ENCODE measurements at places on chromosomes 3 and 15. TPM values are rescaled to one million over a fixed set of nuclear protein-coding genes. Genes with fewer than 3 reads are reported as not detected.

DNA sequence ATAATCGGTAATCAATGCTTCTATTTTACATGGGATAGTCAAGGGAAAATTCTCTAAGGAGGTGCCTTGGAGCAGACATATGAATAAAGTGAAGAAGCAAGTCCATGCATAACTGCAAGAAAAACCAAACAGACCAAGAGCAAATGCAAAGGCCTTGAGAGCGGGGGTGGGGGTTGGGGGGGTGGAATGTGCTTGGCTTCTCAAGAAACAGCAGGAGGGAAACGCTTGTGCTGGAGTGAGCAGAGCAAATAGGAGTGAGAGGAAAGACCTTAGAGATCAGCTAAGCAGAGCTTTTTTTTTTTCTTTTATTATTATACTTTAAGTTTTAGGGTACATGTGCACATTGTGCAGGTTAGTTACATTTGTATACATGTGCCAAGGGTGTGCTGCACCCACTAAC, 260.8 kb downstream of the ARPP21 start:
- H3K4me3 ChIP-seq: no peak overlapping the region
- no peaks in the 10 kb centered on the region for H3K4me1 ChIP-seq
- no peak for DNase-seq
- H3K36me3 ChIP-seq: no peaks in the 10 kb centered on the region
- H3K27ac ChIP-seq: no peak overlapping the region

DNA sequence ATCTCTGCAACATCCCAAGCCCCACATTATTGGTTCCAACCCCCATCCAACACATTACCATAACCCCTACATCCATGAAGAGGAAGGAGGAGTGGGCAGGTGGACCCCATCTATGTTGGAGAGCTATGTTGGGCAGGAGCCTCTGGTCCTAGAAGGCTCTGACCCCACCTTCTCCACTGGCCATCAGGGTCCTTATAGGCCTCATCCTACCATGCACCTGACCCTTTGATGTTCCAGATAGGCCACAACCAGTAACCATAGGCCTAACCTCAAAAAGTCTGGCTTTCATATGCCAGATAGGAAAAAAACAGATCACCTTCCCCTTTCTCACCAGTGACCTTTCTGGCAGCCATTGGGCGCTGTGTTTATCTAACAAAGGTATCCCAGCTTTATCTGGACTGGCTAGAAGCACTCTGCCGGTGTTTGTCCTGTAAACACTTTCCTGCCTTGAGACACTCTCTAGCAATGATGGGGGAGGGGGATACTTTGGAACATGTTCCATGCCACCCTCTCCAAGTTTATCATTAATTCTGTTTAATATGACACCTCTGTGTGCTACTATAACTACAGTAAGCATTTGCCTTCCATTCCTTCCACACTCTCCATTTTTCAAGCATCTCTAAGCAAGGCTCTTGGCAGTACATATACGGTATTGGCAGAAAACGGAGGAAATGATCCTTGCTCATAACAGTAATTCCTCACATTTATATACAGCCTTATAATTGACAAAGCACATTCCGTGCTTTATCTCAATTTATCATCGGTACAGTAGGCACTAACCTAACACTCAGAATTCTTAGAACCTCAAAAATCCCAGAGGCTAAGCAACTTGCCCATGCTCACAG, 377.1 kb downstream of the VPS13C start:
- no peaks in the 10 kb centered on the region for H3K36me3 ChIP-seq
- no peak for DNase-seq
- no peak overlapping the region for H3K27ac ChIP-seq
- no peak overlapping the region for H3K4me3 ChIP-seq
- peaks cover 11% of the 10 kb centered on the region for H3K4me1 ChIP-seq
- no peaks in the 10 kb centered on the region for H3K27me3 ChIP-seq

SCN11A gene
- total RNA-seq: 0.81 TPM

DNA sequence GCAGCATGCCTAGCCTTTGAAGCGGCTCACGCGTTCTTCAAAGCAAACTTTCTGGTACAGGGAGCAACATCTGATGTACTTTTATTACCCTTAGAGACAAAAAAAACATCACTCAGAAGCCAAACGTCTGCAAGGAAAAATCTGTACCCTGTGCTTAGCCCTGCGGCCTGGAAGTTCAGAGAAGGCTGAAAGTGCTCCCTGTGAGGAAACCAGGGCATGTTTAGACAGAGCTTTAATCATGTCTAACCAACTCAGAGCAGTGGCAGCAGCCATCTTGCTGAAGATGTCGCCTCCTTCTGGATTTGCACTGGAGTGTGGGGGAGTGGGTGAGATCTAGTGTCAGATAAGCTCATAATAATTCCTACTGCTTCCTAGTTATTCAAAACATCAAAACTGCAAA, 170.4 kb downstream of the P3H2 start:
- no peak overlapping the region for H3K27ac ChIP-seq
- DNase-seq: peak; percentile 16
- H3K4me1 ChIP-seq: no peaks in the 10 kb centered on the region
- H3K4me3 ChIP-seq: no peak overlapping the region

OR5K2 gene
- not detected for total RNA-seq

GRCh38 chr3:29318251-29318650, 37.4 kb downstream of the RBMS3 start:
- H3K27ac ChIP-seq: no peak overlapping the region

DNA sequence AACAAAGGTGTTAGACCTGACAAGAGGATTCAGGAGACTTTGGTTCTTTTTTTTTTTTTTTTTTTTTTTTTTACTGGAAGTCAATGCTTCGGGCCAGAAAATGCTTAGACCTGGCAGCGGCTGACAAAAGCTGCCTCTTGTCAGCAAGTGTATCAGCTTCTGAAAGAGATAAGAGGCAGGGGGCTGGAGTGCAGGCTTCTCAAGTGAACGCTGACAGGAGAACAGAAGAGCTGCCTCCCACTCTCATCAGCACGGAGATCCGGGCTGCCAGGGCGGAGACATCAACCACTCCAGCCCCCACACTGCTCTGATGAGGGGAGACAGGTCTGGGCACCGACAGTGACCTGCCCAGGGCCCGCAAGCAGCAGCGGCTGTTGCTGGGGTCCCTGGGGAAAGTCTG, 9.4 kb upstream of the SCN5A start:
- DNase-seq: peak; percentile 51
- H3K4me3 ChIP-seq: no peak overlapping the region
- H3K4me1 ChIP-seq: peaks cover 13% of the 10 kb centered on the region
- no peaks in the 10 kb centered on the region for H3K36me3 ChIP-seq

GRCh38 chr3:36911990-36912804, 32.7 kb downstream of the TRANK1 start:
- H3K27ac ChIP-seq: no peak overlapping the region
- no peak overlapping the region for H3K4me3 ChIP-seq
- no peaks in the 10 kb centered on the region for H3K4me1 ChIP-seq
- H3K36me3 ChIP-seq: no peaks in the 10 kb centered on the region
- no peaks in the 10 kb centered on the region for H3K27me3 ChIP-seq

DNA sequence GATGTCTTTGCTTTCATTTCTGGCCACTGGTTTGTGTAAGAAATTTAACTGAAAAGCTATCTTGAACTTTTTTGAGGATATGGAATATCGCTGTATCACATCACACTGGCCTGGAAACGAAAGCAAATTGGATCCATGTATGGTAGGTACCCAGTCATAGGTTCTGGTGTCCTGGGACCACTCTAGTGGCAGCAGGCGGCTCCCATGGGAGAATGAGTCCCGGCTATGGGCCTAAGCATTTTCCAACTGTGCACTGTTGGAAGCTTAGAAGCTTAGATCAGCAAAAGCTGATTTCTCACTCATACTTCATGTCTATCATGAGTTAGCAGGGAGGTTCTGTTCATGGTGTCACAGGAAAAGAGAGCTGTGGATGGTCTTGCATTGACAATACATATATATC, 323.2 kb downstream of the PLCL2 start:
- no peaks in the 10 kb centered on the region for H3K27me3 ChIP-seq
- H3K4me3 ChIP-seq: no peak overlapping the region
- H3K27ac ChIP-seq: no peak overlapping the region
- H3K4me1 ChIP-seq: no peaks in the 10 kb centered on the region

DNA sequence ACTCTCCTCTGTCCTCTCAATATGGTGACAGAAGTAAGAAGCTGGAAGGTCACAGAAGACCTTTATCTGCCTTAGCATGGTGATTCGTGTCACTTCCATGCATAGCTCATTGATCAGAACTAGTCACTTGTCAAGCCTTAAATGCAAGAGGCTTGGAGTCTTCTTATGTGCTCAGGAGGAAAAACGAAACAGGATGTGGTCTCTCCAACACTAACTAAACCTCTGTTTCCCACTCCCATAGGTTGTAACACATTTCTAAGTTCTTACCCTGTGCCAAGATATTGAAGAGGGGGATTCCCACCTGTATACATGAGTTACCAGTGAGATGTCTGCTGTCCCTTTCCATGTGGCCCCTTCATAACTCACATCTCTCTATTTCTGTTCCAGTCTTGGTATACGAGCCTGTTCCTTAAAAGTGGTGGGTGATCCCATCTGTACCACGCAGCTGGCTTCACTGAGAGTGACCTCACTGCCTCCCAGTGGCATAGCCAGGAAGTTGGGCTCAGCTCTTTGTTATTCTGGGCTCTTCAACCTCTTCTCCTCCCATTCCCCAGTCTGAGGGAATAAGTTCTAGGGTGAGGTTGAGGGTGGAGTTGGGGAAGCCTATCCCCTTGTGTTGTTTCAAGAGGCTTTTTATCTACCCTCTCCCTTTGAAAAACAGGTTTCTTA, 203.2 kb upstream of the PPP2R3A start:
- peak; percentile 33 for DNase-seq
- H3K36me3 ChIP-seq: no peaks in the 10 kb centered on the region
- no peak overlapping the region for H3K4me3 ChIP-seq
- no peak overlapping the region for H3K27ac ChIP-seq
- peaks cover 14% of the 10 kb centered on the region for H3K4me1 ChIP-seq

DNA sequence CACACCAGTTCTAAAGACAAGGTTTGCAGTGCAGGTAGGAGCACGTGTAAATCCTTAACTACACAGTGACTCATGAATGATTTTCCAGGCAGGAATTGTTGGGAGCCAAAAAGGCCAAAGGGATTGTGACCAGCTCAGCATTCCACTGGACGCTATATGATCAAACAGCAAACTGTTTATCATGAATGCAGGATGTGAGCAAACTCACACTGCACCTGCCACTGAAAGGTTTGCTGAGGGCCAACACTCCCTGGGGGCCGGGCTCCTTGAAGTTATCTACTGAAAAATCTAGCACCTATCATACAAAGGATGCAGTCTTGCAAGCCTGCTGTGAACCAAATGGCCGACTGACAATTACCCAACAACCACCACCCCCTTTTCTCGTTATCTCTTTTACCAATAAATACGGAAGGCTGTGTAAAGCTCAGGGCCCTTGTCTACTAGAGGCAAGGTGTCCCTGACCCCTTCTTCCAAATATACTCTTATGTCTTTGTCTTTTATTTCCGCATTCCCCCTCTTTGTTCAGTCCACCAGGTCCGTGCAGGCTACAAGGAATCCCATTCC, 11.5 kb upstream of the DNASE1L3 start:
- no peak overlapping the region for H3K27ac ChIP-seq
- peaks cover 11% of the 10 kb centered on the region for H3K27me3 ChIP-seq
- H3K4me3 ChIP-seq: no peak overlapping the region
- DNase-seq: no peak
- H3K4me1 ChIP-seq: no peaks in the 10 kb centered on the region
- H3K36me3 ChIP-seq: no peaks in the 10 kb centered on the region

GRCh38 chr3:144557515-144557914, 585.9 kb downstream of the DIPK2A start:
- DNase-seq: no peak
- no peak overlapping the region for H3K27ac ChIP-seq
- H3K4me3 ChIP-seq: no peak overlapping the region
- no peaks in the 10 kb centered on the region for H3K27me3 ChIP-seq
- H3K4me1 ChIP-seq: peaks cover 18% of the 10 kb centered on the region
- H3K36me3 ChIP-seq: no peaks in the 10 kb centered on the region

- H3K36me3 ChIP-seq: no peaks in the 10 kb centered on the region
- no peak overlapping the region for H3K4me3 ChIP-seq
- H3K4me1 ChIP-seq: no peaks in the 10 kb centered on the region
These were observed 376.1 kb upstream of the CFAP20DC start for GRCh38 chr3:59425942-59426341.

CHDH gene
- total RNA-seq: 1.5 TPM

DNA sequence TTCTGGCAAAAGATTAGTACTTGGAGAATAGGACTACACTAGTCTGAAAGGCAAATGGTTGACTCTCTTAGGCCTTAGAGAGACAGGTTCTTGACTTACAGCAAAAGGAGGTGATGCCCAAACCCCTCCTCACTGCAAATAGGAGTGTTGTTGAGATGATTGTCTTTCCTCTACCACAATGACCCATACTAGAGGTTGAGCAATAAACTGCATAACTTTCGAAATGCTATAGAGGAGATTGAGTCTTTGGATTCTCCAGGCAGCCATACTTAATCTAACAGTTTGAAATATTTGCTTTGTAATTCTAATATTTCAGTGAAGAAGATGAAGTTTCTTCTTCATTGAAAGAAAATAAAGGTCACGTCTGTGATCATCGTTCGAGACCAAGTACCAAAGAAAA, 498.5 kb upstream of the GBE1 start:
- no peaks in the 10 kb centered on the region for H3K36me3 ChIP-seq
- no peak for DNase-seq
- no peak overlapping the region for H3K27ac ChIP-seq
- no peak overlapping the region for H3K4me3 ChIP-seq
- peaks cover 10% of the 10 kb centered on the region for H3K4me1 ChIP-seq

- H3K27ac ChIP-seq: no peak overlapping the region
- H3K4me1 ChIP-seq: no peaks in the 10 kb centered on the region
- no peak for DNase-seq
- no peak overlapping the region for H3K4me3 ChIP-seq
These were observed 197.7 kb downstream of the CD47 start for GRCh38 chr3:107892955-107893624.

ANKUB1 gene
- total RNA-seq: not detected

DNA sequence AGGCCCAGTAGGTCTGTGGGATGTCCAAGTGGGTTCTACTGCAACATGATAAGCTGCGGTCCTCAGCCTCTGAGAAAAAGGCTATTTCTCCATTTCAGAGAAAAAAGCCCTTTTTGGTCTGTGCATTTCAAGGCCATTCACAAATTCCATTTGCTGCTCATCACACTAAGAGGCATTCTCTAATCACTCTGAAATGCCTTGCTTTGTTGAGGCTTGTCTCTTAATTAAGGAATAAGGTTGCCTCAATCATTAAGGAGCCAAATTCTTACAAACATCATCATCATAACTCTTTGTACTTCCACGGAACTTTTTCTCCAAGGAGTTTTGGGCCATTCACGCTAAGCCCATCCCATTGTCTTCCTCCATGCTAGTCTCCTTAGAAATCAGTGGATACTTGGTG, 74.4 kb downstream of the BOC start:
- DNase-seq: no peak
- H3K27me3 ChIP-seq: no peaks in the 10 kb centered on the region
- H3K36me3 ChIP-seq: peaks cover 4% of the 10 kb centered on the region
- H3K4me1 ChIP-seq: peaks cover 4% of the 10 kb centered on the region
- no peak overlapping the region for H3K27ac ChIP-seq

DNA sequence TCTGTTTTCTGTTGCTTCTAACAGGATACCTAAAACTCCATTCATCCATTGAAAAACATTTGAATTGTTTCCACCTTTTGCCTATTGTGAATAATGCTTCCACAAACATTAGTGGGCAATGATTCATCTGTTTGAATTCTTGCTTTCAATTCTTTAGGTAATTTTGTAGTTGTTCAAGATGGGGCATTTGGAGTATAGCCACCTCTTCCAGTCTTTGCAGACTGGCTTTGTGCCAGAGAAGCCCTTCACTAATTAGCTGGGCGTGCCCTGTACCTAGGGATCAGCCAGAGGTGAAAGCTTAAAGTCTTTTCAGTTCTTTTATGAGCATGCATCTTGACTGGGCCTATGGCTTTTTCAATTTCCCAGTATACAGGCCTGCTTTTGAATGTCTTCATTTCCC, 10.9 kb downstream of the RTP1 start:
- H3K27ac ChIP-seq: no peak overlapping the region
- no peak for DNase-seq
- peaks cover 13% of the 10 kb centered on the region for H3K4me1 ChIP-seq
- no peaks in the 10 kb centered on the region for H3K36me3 ChIP-seq
- H3K4me3 ChIP-seq: no peak overlapping the region
- no peaks in the 10 kb centered on the region for H3K27me3 ChIP-seq

Data from neural progenitor cell (in vitro differentiated cells).